Fibroblast of skin of right quadriceps (primary cell): ENCODE measurements at places on chromosomes 1 and 21.

- no peak for DNase-seq
Observed at GRCh38 chr1:164783778-164784555, 225.0 kb downstream of the PBX1 start.

DNA sequence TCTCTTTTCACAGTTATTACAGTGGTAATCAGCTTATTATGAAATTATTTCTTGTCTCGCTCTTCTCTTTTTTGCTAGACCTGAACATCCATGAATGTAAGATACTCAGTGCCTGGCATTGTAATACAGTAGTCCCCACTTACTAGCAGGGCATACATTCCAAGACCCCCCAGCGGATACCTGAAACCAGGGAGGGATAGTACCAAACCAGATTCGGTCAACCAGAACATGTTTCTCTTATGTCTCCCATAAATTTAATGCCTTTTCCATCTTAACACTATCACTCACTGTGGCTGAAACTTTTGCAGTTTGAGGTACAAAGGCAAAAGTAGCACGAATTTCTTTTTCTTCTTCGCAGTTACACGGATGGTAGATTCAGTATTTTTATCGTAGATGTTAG lies 24.6 kb upstream of the B3GALT2 start:
- DNase-seq = no peak

GRCh38 chr1:186782791-186783190 lies 46.0 kb upstream of the PLA2G4A start:
- DNase-seq = peak; percentile 15

GRCh38 chr1:56838759-56839158 lies 15.8 kb upstream of the C8A start:
- peak; percentile 42 for DNase-seq
